Suprapubic skin (tissue), 4 donors: ENCODE measurements at places on chromosomes 2 and 18.

DNA sequence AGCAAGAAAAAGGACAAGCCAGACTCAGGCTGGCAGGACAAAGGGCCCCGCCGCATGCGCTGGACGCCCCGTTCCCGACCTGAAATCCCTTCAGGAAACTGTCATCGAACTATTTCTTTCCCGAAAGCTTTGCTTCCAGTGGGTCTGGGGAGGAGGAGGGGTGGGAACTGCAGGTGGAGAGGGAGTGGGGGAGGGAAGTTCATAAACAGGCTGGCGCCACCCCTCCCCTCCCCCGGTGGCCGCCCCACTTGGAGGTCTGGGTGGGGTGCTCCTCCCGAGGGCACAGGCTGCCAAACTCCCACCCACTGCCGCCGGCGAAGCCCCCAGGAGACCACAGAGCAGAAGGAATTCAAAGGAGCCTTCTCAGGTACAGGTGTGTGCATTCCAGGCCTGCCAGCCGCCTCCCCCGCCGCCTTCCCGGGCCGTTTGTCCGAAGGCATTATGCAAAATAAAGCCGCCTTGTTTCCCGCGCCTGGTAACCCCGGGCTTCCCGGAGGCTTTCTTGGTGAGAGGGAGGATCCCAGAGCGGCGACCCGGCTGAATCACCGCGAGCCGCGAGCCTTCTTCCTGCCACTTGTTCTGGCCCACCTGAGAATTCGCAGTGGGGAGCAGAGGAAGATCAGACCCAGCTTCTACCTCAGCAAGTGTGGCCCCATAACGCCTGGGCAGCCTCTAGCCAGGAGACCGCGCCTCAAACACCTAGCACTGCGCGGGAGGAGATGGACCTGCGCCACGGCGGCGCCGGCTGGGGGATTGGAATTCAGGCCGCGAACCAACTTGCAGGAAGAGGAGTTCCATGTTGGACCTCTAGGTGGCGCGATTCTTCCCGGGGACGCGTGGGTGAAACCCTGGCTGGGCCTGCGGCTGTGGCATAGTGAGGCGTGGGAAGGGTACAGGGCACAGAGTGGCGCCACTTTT is 101.9 kb downstream of the FOXI3 start:
- DNase-seq, result no peak

GRCh38 chr18:3449512-3450011 is 410 bp upstream of the TGIF1 start:
- peak; percentile 81 for DNase-seq

- no peak for DNase-seq
Measured at GRCh38 chr2:148577845-148578492, 66.6 kb upstream of the EPC2 start.

GRCh38 chr2:237866101-237866621 is 6.7 kb downstream of the RAMP1 start:
- peak; percentile 38 for DNase-seq
